ENCODE measurements at places on chromosomes 3 and 15.

GRCh38 chr3:114649331-114649730, 355.5 kb downstream of the TIGIT start:
- DNase-seq = no peak

- DNase-seq = no peak
Measured at GRCh38 chr15:25179673-25180511, 225.1 kb downstream of the SNRPN start.

DNA sequence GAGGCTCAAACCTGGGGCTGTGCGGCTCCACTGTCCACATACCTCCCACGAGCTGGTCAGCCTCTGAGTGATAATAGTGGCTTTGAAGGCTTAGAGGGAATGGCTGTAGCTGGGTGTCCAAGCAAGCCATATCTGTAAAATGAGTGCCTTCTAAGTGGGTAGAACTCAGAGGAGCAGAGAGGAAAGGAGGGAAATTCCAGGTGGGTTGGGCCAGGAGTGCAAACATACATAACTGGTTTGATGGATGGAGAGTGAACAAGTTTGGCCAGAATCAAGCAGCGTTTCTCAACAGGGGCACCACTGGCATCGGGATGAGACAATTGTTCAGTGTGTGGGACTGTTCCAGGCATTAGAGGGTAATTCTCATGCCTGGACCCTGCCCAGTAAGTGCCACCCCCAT, 91.1 kb downstream of the ASB7 start:
- no peak for DNase-seq

- DNase-seq = no peak
Measured at GRCh38 chr15:77457191-77457904, 36.7 kb downstream of the HMG20A start.

DNA sequence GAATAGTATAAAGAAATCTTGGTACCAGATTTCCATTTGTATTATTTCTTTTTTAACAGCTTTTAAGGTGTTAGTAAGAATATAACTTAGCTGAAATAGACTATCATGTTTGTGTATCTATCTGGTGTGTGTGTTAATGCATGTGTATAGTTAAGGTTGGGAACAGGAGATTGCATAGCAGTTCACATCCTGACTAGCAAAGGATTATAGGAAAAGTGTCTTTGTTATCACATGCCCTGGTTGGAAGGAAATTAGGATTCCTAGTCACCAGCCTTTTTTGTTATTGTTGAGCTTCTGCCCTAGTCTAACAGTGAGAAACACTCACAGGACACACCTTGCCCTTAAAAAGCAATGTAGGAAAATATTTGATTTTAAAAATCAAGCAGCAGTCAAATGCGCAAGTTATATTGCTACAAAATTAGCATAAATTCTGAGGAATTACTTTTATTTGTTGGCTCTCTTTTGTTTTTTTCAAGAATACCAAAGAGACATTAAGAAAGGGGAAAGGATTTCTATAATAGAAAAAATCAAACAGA, 58.2 kb downstream of the SETD5 start:
- DNase-seq = no peak

DNA sequence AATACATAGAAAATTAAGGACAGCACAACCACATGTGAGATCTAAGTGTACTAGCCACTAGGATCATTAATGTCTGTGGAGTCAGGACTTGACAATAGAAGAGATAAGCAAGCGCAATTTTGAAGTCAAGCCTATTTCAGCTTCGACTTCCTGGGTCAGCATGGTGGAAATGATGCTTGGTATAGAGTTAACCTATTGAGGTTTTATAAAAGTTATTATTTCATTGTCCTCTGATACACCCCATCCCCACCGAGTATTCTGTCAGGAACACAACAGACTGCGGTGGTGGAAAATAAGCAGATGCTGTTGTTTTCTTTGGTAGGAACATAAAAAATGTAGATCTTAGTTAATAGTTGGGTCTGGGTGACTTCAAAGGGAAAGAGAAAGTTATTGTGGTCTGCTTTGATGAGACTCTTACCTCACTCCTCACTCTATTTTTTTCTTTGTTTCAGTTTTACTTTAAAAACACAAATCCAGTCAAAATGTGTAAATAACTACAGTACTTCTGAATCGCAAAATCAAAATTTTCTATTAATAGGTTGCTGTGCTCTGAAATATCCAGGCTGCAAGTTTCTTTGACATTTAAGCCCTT, 82.1 kb downstream of the IL5RA start:
- DNase-seq = no peak

DNA sequence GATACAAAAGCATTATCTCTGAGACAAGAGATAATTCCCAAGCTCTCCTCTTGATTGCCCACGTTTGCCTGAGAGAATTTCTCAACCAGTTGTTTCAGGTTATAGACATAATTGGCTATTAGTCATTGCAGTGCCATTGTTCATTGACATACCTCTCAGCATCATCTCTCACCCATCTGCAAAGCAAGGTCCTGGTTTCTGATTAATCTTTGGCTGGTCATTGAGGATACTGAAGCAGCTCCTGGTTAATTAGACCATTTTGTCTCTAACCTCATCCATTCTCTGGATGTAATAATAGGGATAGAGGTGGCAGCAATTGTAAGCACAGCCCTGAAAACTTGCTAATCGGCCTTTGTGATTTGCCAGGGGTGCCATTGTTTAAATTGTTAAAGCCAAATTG, 104.2 kb downstream of the CNTN6 start:
- no peak for DNase-seq

- no peak for DNase-seq
Measured at GRCh38 chr3:56197259-56197965, 270.9 kb downstream of the ERC2 start.

GRCh38 chr3:48016301-48016973, at the start of gene MAP4:
MAP4 (minus strand) TSS chr3:48016416; CDS start chr3:47998860, 17,556 bp downstream.
- no peak for DNase-seq

DNA sequence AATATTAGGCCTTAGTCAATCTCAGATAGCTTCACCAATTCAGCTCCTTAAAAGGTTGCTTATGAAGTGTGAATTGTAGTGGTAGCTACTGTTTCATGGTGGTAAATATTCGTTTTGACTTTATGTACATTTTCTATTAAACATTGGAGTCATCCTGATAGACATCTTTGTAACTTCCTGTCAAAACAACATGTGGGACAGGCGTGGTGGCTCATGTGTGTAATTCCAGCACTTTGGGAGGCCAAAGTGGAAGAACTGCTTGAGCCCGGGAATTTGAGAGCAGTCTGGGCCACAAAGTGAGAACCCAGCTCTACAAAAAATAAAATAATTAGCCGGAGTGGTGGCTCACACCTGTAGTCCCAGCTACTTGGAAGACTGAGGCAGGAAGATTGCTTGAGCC, 2.0 kb upstream of the TRIM59 start:
- DNase-seq = no peak

- DNase-seq = no peak
Measured at GRCh38 chr3:169400874-169401273, 262.6 kb downstream of the MECOM start.

GRCh38 chr3:152434142-152434541, 165.4 kb downstream of the MBNL1 start:
- DNase-seq = no peak

GRCh38 chr15:90402767-90403166, 14.7 kb downstream of the IQGAP1 start:
- no peak for DNase-seq

- DNase-seq = no peak
Measured at GRCh38 chr3:9175421-9175820, 74.0 kb downstream of the SRGAP3 start.

GRCh38 chr15:78341057-78341987, 1.2 kb downstream of the CRABP1 start:
- DNase-seq = no peak

GRCh38 chr3:182259579-182259978, 533.7 kb upstream of the ATP11B start:
- no peak for DNase-seq

GRCh38 chr3:127959041-127959440, 44.0 kb downstream of the KBTBD12 start:
- no peak for DNase-seq

GRCh38 chr3:188489639-188490405, 335.9 kb downstream of the LPP start:
- no peak for DNase-seq

- no peak for DNase-seq
Measured at GRCh38 chr3:156480949-156481348, 74.0 kb downstream of the SSR3 start.
